T-helper 9 cell (primary cell): ENCODE measurements at places on chromosomes 12 and 14.

DNA sequence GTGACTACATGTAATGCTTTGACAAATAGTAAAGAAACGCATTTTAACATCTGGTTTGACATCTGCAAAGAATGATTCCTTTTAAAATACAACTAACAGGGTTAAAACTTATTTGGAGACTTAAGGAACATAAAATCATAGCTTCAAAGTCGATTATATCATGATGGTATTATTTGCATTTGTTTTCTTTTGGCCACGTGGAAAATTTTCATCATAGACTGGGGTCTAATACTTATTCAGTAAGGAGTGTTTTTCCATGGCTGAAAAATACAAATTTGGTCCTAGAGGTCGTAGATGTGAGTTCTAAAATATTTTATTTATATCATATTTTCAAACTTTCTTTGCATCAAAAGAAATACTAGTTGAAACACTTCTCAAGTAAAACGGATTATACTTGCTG, 31.5 kb upstream of the LMNTD1 start:
- no peak for DNase-seq

DNA sequence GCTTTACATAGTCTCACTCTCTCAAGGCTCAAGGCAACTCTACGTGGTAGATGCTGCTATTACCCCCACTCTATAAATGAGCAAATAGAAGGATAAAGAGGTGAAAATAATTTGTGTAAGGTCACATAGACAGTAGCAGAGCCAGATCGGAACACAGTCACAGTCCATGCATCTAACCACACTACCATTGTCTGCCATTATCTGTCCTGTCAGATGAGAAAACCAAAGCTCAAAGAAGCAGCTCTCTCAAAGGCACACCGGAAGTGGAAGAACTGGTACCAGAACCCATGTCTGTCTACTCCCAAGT, 134.4 kb upstream of the NUDT4 start:
- no peak for DNase-seq

GRCh38 chr14:105126981-105127329, 41.6 kb downstream of the JAG2 start:
- DNase-seq: no peak

DNA sequence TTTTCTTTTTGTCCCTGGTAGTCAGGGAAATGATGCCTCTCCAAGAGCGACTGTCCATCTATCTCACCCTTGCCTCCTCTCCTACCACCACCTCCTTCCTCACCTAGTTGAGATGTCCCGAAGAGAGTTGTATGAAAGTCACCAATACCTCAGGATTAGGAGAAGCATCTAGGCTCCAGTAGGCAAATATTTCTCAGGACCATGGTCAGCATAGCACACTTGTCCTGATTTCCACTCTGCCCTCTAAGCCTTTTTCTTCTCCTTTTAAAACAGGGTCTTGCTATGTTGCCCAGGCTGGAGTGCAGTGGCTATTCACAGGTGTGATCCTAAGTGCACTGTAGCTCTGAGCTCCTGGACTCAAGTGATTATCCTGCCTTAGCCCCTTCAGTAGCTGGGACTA, 268.4 kb upstream of the PELI2 start:
- no peak for DNase-seq

- no peak for DNase-seq
Measured at GRCh38 chr12:105409801-105410471, 79.4 kb downstream of the C12orf75 start.

DNA sequence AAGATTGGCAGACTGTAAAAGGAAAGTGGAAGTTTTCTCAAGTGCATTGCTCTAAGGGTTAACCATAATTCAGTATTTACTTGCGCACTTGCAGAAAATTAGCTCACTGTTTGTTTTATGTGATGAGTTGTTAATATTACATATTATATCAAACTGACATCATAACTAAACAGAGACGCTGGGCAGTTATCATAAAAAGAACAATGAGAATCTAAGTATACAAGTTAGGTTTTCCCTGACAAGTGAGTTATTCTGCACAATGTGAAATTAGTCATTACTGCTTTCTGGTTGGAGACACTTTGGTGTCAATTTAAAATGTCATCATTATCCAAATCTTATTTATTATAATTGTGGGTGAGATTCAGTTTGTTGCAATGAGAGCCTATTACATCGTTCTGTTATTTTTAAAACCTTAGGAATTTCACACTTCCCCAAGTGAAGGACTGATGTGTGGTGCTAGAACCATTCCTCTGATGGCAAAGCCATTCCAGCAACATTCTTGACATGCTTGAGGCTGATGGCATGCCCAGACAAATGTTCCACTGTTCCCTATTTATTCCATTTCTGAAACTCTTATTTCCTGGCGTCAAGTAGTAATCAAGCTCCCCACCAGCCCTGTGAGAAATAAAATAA, 90.1 kb upstream of the FLRT2 start:
- DNase-seq: no peak

DNA sequence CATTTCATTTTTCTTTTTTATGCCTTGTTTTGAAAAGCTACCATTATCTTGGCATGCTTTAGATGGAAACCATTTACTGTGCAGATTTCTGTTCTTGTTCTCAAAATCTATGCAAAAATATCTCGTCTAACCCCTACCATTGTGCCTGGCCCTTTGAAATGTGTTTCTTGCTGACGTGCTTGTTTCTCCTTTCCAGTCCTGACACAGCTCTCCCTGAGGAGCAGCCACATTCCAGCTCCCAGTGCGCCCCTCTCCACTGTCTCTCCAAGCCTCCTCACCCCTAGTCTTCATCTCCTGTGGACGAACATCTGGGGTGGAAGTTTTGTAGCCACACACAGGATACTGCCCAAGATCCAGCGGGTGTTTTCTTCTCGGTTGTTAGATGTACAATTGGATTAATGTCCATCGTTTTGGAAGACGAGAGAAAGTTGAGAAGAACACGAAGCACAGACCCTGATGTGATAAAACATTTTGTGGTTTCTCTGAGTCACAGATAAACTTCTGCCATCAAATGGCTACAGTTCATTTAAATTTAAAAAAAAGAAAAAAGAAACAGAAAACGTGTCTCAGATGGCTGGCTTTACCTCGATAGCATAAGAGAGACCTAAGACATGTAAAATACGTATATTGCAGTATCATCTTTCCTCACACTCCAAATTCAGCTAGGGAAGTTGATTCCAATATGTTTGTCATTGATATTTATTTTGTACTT, 21.9 kb upstream of the FGD4 start:
- DNase-seq: no peak

GRCh38 chr12:50050410-50051098, 6.8 kb upstream of the ASIC1 start:
- no peak for DNase-seq

- DNase-seq: no peak
Measured at GRCh38 chr12:111585690-111586089, 13.4 kb downstream of the ATXN2 start.

DNA sequence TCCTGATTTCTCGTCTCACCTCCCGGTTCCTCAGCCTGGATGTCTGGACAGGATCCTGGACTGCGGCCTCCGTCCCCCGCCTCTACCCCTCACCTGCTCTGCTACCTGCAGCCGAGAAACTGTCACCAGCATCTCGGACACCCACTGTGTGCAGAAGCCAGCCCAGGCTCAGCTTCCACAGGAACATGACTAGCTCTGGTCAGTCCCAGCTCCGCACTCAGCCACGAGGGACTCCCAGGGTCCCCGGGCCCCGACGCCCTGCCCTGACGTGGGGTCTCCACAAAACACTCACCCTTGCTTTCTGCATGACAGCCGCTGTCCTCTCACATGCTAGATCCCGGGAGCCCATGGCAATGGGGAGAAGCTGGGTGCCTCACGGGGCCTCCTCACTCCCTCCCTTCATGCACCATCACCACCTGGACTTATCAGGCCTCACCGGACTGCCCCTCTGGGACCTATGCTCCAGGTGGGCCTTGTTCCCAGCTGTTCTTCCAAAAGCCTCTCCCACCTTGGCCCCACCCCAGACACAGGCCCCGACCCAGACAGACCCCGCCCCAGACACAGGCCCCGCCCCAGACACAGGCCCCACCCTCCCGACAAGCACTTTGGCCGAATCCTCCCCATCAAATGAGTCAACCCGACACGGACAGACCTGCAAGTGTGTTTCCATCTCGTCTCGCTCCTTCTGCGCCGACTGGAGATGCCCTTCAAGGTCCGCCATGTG, 26.9 kb upstream of the ANKLE2 start:
- no peak for DNase-seq
